Stimulated activated CD8-positive, alpha-beta memory T cell treated with anti-CD3 and anti-CD28 coated beads, Interleukin-4, amount 100 ng/mL, for 1 hour (primary cell): ENCODE measurements at places on chromosomes 16 and 17.

- no peak for DNase-seq
Measured at GRCh38 chr16:78244131-78244895, 144.9 kb downstream of the WWOX start.

- no peak for DNase-seq
Measured at GRCh38 chr17:76077584-76078110, 1.3 kb upstream of the ZACN start.

DNA sequence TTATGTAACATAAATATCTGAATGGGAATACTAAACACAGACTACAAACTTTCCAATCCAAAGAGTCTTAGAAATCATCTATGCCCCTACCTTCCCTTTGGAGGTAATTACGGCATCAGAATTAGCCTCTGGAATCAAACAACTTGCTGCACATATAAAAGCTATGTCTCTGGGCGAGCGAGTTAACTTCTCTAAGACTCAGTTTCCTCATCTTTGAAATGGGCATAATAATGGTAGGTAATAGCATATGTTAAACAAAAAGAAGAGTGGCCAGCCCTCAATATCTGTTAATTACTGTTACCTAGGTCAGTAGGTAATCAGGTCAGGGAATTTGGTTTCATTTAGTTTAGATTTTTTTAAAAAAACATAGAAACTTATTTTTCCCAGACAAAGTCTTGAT, 153.5 kb downstream of the TOX3 start:
- no peak for DNase-seq

- no peak for DNase-seq
Measured at GRCh38 chr16:11470676-11471415, 115.9 kb downstream of the LITAF start.

GRCh38 chr16:56343661-56344517, 81.5 kb downstream of the AMFR start:
- DNase-seq, result no peak
